ENCODE measurements at places on chromosomes 6 and 20.

DNA sequence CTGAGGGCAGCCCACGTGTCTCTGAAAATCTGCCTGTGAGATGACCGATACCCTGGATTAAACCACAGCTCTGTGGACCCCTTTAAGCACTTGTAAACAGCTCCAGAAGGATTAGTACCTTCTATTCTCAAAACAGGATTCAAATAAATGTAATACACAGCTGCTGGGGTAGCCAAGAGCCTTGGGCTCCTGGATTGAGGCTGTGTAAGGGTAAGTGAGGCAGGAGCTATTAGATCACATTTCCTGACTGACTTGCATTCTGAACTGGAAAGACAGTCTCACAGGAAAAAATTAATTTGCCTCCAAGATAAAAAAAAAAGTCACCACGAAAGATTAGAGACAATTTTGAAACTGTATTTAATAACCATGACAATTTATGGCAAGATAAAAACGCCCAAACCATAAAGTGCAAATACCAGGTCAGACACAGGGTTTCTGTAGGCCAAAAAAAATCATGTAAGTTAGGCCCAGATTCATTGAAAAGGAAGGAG, 78.0 kb downstream of the TRMT11 start:
- no peak for DNase-seq

DNA sequence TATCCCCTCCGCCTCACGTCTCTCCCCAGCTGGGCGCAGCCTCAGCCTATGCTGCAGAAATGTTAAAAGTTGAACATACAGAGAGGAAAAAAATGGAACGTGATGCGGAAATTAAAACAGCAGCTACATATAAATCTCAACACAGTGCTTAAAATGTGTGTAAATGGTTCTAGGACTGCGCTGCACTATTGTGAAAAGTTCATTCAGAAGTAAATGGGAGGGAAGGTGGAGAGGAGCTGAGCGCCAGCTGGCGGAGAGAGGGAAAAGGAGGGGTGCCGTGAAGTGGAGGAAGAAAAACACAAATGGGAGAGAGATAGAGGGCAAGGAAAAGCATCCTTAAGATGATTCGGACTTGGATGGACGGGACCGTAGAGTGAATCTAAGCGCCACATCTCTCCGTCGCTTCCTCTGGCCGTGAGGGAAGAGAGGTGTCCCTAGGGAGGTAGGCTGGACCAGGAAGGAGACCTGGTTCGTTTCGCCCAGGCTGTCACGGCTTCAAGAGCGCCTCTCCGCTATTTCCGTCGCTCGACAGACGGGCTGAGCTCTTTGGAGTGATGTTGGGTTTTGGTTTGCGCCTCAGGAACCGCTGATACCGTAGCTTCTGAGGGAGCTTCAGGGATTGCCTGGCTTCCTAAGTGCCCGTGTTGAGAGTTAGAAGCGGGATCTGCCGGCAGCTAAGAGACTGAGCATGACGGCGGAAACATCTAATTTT, 113.7 kb downstream of the TRIM27 start:
- DNase-seq: no peak

GRCh38 chr6:132147530-132148011, 196.4 kb upstream of the CCN2 start:
- no peak for DNase-seq

DNA sequence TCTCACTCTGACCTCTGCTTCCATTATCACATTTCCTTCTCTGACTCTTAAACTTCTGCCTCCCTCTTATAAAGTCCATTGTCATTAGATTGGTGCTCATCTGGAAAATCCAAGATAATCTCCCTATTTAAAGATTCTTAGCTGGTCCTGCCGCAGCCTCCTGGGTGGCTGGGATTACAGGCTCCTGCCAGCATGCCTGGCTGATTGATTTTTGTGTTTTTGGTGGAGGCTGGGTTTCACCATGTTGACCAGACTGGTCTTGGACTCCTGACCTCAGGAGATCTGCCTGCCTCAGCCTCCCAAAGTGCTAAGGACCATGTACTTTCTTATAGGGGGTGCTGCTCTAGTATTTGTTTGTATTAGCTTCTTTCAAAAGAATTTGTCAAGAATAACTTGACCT, 5.3 kb upstream of the RPF2 start:
- no peak for DNase-seq

DNA sequence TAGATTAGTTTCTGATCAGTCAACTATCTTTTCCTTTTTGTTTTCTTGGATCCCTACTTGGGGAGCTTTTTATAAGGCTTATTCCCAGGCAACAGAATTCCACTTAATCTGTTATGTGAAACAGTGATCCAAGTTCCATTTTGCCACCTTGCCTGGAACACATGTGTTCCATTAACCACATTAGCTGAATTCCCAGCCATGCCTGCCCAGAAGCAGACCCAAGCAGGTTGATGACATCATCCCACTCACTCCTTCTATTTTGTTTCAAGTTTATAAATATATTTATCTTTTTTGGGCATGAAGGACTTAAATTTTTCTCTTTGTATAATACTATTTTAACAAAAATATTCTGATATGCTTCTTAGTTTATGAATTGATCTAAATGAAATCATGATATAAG, 587.4 kb downstream of the GRIK2 start:
- DNase-seq: no peak

GRCh38 chr6:167314180-167314821, 10.6 kb upstream of the TTLL2 start:
- DNase-seq: no peak

DNA sequence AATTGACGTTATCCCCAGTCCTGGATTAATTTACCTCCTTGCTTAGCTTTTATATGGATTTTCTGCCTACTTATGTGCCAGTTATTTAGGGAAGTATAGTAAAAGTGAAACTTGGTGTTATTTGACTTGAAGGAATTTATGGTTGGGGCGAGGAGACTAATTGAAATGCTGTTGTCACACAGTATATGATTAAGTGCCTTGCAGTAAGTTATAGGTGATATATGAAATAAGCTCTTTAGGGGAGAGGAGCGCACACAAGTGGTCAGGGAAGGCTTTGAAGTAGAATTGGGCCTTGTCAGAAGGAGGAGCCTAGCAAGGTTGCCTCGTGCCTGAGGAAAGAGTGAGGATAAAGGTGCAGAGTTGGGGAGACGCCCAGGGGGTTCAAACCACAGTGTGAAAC, 20.5 kb downstream of the NCOA7 start:
- DNase-seq: no peak

DNA sequence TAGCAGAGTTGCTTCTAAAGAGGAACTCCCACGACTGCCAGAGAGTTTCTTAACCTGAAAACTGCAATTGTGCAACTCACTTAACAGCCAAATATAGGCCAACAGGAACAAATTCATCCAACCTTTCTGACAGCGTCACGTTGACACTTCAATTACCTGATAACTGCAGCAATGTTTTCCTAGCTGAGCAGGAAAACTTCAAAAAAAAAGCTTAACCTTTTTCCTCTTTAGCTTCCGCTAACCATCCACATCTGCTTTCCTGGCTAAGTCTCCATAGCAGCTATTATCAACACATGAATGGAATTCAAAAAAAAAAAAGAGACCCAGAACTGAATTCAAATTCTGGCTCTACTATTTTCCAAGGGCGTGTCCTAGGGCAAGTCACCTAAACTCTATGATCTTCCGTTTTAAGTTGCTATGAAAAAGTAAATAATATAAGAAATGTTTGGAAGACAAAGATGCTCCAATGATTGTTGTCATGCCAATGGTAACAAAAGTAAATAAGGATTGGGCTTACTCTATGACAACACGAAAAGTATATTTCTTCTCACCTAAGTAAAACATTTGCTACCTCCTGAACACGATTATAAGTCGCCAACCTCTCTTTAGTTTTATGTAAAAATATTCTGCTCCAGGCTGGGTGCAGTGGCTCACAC, 524.6 kb upstream of the JARID2 start:
- DNase-seq: no peak

DNA sequence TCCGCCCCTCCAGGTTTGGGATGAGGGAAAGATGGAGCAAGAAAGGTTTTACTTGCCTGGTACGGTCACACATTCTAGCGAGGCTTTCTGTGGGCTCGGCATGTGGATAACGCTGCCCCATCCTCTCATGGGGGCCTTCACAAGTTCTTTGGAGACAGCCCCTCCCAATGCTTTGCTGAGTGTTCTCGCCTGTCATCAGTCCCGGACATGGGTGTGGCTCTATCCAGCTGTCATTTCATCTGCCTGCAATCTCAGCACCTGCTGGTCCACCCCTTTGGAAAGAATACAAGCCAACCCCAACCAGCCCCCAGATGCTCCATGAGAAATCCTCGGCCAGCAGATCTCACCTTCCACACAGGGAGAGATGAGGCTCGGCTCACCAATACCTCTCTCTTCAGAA, 30.3 kb upstream of the MDGA1 start:
- no peak for DNase-seq

- DNase-seq: no peak
These were observed 544 bp upstream of the HLA-C start for GRCh38 chr6:31272436-31272835.

DNA sequence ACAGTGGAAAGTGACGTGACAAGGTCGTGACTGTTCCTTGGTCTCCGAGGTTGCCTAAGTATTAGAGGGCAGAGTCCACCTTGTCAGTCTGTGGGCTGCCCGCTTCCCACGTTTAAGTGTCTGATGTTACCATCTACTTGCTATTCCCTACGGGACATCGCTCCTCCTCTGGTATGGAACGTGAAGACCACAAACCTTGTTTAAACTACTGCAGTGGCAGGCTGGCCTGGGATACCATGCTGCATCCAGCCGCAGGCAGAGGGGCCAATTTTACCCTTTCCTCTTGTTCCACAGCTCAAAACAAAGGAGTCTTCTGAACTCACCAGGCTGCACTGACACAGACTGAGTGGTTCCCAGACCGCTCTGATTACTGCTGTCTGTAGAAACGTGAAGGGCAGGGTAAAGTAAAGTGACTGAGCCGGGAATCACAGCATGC, 275.9 kb downstream of the FOXC1 start:
- DNase-seq: no peak

- DNase-seq: no peak
These were observed 499.1 kb upstream of the MAN1A1 start for GRCh38 chr6:119848696-119849095.

DNA sequence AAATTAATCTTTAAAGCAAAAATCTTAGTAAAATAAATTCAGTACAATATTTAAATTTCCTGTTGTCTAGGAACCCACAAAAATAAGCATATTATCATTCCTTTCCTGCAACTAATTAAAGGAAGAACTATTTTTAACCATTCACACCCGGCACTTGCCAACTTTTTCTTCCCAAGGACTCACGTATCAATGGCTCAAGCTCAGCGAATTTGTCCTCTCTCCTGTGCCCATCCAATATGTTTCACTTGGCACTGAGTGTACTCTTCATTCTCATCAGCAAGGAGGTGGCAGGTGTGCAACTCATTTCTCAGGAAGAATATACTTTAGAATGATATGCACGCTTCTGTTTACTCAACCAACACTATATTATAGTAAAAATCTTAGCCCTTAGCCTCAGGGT, 419.4 kb downstream of the C6orf118 start:
- no peak for DNase-seq

DNA sequence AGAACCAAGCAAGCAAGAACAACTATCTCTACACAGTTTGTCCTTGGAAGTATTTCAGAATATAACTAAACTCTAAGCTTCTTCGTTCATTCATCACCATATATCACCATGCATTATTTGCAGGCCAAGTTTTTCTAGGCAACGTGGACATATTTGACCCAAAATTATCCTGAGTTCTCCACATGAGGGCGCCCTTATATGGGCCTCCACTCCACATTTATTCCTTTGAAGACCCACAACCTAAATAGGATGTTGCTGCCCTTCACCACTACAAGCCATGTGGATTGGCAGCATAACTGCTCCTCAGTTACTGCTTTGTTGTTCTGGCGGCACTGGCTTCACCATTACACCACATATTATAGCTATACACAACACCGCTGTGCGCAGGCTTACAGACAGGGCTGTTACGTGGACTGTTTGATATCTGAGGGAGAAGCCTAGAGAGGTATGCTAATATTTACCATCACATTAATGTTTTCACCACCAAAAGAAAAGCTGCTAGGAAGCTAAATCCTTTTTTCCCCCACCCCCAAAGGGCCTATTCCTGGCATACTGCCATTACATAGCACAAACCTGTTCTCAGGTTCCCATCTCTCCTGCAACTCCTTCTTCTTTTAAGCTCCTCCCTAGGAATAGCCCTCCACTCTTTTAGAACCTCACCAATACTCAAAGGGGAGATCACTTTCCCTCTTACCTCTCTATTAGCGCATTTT, 411.7 kb downstream of the C6orf118 start:
- no peak for DNase-seq
